ENCODE measurements at places on chromosomes 6 and 20.

GRCh38 chr6:77286541-77286940 lies 176.8 kb downstream of the HTR1B start:
- no peak for DNase-seq

GRCh38 chr6:34059136-34059731 lies 86.7 kb downstream of the GRM4 start:
- no peak for DNase-seq

- no peak for DNase-seq
Measured at GRCh38 chr6:56243518-56244070, 3.8 kb downstream of the COL21A1 start.

DNA sequence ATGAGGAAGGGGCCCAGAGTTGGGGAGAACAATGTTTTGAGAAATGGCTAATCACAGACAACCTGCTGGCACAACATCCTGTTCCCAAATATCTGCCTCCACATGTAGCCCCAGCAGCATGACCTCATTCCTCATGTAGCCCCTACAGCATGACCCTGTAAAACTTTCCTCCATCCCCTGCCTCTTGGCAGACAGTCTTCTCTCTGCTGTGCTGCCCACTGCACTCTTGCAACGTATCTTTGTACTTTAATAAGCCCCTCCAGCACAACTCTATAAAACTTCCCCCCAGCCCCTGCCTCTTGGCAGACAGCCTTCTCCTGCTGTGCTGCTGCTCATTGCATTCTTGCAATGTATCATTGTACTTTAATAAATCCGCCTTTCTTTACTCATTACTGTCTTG lies 278.8 kb downstream of the HDGFL1 start:
- no peak for DNase-seq

DNA sequence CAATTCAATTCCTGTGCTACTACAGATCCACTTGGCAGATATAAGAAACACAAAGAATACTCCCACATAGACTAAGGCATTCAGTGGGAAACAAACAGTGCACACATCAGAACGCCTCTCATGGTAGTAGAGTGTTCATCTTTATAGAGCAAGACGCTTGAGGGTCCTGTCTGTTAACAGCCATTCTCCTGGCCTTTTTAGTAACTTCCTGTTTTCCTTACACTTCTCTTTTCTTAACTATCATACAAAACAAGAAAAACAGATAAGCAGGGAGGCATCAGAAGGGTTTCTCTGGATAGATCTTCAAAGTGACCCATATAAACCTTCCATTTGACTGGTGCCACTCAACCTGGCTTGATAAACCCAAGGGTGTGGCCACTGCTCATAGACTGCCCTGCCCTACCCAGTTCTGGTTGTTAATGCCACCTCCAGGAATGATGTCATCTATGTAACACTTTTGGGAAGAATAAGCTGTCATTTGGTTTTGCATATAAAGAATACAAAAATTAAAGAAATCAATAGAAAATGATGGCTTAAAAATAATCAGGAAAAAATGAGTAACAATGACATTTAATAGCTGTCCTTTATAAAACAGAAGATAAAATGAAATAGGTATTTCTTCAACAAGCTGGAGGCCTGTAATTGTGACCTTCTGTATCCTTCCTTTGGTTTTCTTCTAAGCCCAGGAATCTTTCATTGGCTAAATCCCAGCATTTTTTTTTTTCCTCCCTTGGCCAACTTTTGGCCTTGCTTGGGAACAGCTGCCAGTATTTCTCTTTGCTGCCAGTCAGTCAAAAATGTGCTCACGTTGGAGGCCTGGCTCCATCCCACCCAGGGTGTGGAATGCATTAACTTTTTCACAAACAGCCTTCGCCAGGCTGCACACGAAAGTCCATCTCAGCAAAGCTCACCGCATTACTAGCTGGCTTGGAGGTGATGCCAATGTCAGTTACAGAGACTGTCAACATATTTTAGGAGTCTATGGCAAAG lies 103.5 kb downstream of the GJA10 start:
- no peak for DNase-seq

Measured in NCI-H1092 (cell line).